ENCODE measurements at places on chromosomes 7 and 10. TPM values are rescaled to one million over a fixed set of nuclear protein-coding genes. Genes with fewer than 3 reads are reported as not detected.

Gene CPSF4
- 38.9 TPM for total RNA-seq

Gene BMPER
- total RNA-seq: 50.3 TPM

DNA sequence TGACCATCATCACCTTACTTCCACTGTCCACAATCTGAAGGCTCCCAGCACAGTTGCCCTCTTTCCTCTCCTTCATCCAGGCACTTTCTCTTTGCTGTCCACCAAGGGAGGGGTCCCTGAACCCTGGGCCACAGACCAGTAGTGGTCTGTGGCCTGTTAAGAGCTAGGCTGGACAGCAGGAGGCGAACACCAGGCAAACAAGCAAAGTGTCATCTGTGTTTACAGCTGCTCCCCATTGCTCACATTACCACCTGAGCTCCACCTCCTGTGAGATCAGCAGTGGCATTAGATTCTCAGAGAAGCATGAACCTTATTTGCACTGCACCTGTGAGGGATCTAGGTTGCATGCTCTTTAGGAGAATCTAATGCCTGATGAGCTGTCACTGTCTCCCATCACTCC lies 27.7 kb downstream of the FZD1 start:
- DNase-seq: no peak

GRCh38 chr7:19585761-19586160 lies 123.1 kb downstream of the POLR1F start:
- no peak for DNase-seq

GRCh38 chr10:63458177-63458576 lies 7.6 kb downstream of the JMJD1C start:
- DNase-seq: no peak
